ENCODE measurements at places on chromosomes 2 and 18. TPM values are rescaled to one million over a fixed set of nuclear protein-coding genes. Genes with fewer than 3 reads are reported as not detected.

Gene ARL6IP6
- 20.0 TPM for total RNA-seq

Gene SH2D6
- total RNA-seq: not detected

Gene ADI1
- total RNA-seq: 66.5 TPM

Gene PIEZO2
- 1.7 TPM for total RNA-seq

Gene C1GALT1C1L
- 1.3 TPM for total RNA-seq

Gene BMP10
- total RNA-seq: not detected

Gene MALL
- total RNA-seq: 2.2 TPM

Gene CTIF
- total RNA-seq: 86.4 TPM

Gene STARD6
- total RNA-seq: not detected

Gene ARHGAP15
- 0.43 TPM for total RNA-seq

Gene LYPD6B
- 3.0 TPM for total RNA-seq

Gene SPP2
- total RNA-seq: not detected

Gene SRBD1
- total RNA-seq: 19.6 TPM

All from fibroblast of villous mesenchyme (primary cell).